ENCODE measurements at places on chromosomes 7 and 10.

GRCh38 chr7:117548035-117548434 is 68.2 kb downstream of the CFTR start:
- no peak for DNase-seq

GRCh38 chr10:5068274-5068984 is 25.8 kb upstream of the AKR1C3 start:
- DNase-seq: no peak

- no peak for DNase-seq
Measured at GRCh38 chr7:153030976-153031375, 271.4 kb downstream of the ACTR3B start.

DNA sequence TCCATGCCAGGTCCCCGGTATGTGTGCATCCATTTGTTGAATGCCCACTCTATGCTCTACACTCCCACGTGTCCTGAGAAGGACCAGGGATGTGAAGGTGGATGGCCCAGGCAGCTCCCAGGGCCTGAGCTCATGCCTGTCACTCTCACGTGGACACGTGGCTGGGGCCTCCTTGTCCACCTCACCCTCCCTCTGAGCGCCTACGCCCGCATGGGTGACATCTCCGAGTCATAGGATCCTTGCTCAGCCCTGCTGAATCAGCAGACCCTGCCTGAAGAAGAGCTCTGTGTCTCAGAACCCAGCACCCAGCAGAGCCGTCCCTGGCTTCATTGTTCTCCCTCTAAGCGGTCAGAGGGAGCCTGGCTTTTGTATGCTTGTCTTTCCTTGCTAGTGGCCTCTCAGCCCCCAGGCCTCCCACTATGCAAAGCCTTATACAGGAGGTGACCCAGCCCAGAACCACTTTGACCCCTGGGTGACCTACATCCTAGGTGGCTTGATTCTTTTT is 107.9 kb upstream of the PPIF start:
- no peak for DNase-seq

GRCh38 chr7:44324481-44325200 is 753 bp downstream of the CAMK2B start:
- DNase-seq: no peak

DNA sequence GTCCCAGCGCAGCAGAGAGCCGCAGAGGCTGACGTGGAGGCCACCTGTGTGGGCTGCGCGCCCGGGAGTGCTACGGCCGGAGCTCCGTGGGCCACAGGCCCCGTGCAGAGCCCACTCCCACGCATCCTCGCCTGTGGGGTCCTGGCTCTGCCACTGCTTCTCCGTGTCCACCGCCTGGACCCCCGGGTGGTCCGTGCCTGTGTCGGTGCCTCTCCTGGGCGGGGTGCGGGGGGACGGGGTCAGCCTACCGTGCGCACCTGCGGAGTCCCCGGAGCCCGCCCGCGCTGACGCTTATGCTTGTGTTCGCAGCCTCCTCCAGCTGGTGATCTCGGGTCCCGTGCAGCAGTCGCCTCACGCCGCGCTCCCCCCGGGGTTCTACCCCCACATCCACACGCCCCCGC is 7.8 kb upstream of the ZNF853 start:
- DNase-seq: no peak

DNA sequence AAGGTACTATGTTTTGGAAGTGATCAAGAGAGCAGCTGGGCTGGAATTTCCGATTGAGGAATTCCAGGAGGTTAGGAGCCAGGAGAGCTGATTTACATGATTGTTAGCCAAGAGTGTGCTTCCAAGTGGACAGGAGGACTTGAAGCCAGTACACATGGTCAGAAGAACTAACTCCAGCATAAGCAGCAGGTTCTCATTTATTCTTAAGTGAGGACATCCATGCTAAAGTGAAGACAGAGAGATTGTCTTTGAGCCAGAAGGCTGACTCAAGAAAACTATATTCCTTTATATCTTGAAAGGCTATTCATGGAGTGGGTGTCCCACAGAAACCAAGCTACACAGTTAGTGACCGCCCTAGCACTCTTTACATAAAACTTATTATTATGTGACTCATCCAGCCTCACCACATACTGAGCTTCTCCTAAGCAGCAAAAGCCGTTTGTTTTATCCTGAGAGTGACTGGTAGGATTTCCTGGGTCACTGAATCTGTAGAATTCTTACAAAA is 56.7 kb upstream of the SEMA3A start:
- DNase-seq: no peak

- DNase-seq: no peak
Measured at GRCh38 chr10:57825015-57825414, 442.7 kb downstream of the IPMK start.

DNA sequence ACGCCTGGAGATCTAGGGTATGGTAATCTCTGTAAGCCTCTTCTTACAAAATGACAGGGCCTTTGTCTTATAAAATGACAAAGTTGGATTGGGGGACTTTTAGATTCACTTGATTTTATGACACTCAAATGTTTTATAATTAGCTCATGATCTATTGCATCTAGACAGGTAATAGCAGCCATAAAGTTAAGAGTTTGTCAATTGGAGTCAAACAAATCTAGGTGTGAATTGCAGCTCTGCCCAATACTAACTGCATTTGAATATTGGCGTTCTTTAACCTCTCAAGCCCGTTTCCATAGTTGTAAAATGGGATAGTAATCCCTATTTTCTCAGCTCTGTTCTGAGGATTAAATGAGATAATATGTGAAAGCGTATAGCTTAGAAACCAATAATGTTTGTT is 14.1 kb upstream of the MRC1 start:
- no peak for DNase-seq

DNA sequence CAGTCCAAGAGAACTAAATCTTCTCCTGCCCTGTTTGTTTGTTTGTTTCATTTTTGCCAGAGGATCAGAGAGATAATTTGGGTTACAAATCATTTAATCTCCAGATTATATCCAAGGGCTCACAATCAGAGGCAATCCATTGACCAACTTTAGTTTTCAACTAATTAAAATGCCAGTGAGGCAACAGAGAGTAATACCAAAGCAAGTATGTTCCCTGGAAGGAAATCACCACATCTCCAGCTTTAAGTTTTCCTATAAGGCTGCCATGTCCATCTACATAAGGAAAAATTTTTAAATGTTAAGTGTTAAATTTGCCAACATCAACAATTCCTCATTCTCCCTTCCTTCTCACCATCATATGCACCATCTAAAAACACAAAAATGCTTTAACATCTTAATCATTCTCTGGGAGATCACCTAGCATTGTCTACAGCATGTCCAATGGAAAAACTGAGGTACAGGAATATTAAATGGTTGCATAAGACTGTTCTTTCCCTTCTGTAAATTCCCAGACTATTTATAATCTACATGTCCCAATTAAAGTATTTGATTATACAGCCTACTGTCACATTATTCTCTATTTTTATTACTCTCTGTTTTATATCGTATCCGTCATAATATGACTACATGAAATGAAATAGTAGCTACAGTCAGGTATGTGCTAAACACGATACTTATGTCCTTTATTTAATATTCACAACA is 14.1 kb downstream of the USP54 start:
- no peak for DNase-seq

- DNase-seq: no peak
Measured at GRCh38 chr10:91883549-91884444, 25.5 kb downstream of the FGFBP3 start.

DNA sequence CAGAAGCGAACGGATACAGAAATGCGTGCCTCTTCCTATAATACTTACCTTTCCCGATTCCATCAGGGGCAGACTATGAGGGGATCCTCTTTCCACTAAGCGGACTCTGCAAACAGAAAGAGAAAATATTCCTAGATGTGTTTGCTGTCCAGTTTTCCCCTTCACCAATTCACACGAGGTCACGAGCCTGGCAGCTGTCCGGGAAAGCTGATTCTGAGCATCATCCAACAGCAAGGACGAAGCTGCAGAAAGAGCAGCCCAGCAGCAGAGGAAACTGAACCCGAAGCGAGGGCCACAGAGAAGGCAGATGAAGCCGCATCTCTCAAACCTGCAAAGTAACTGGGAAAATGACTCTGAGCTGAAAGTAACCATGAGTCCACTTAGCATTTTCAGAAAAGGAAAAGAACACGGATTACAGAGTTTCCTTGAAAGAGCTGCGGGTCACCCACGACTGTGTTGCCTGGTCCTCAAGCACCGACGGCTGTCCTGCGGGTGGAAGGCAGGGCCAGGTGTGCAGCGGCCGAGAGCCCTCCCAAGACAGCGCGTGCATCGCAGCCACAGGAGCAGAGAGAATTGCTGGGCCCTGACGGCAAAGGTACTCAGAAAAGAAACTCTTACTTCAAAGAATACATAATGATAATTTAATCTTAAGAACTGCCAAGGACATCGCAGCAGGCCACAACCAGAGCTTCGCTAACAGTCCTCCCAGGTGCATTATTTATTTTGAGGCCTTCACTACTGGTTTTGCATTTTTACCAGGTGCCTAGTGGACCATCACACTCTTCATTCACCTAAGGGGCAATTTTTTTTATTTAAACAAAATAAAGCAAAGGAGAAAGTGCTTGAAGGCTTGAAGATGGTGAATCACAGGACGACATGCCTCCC is 153.3 kb downstream of the ZMYND11 start:
- no peak for DNase-seq

DNA sequence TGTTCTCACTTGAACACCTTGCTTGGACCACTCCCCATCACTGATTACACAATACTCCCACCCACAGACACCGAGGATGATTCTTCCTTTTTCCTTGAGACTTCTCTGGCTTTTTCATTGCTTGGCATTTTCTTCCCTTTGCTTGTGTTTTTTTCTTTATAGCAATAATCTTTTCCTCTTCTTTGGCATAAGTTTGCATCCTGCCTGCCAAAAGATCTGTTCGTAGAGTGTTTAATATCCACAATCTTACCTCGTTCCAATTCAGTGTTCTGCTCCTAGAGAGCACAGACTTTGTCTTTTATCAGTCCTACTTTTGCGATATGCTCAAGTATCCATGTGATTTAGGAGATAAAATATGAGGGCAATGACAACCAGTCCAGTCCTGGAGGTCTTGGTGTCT is 303.3 kb upstream of the CDC14C start:
- no peak for DNase-seq

DNA sequence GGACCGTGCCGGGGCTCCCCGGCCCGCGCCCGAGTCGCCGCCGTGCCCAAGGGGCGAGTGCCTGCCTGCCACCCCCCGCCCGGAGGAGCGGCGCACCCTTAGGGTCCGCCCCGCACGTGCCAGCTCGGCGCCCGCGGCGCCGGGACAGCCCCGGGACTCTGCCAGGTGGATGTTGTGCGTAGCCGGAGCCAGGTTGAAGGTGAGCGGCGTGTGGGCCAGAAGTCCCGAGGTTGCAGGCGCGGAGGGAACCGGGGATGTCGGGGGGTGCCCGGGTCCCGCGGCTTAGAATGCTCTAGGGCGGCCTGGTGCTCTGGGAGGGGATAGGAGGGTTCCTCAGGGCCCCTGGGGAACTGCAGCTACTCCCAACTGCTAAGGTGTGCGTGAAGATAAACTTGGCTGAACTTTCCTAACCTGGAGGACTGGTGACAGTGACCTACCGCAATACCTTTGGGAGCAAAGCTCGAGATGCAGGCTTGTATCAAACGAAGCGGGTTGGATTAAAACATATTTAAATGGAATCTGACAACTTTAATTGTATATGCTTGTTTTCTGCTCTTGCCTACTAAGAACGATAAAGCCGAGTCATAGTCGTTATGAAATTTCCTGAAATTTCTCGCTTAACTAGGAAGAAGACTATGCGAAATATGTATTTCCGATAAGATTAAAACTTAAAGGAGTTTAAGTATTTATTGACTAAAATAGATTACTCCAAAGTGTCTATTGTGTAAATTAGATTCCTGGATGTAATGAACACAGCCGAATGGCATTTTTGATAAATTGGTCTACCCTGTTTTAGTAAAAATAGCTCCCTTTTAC is at the start of gene CUX1:
Gene CUX1, plus strand, starts transcription at position 156 of the 816 bp plus-strand sequence. Its CDS starts 14 bp downstream, at position 170.
- DNase-seq: no peak

- DNase-seq: no peak
Measured at GRCh38 chr7:94069162-94069739, 65.1 kb upstream of the BET1 start.

- no peak for DNase-seq
Measured at GRCh38 chr7:96596120-96596826, 113.4 kb downstream of the SEM1 start.

DNA sequence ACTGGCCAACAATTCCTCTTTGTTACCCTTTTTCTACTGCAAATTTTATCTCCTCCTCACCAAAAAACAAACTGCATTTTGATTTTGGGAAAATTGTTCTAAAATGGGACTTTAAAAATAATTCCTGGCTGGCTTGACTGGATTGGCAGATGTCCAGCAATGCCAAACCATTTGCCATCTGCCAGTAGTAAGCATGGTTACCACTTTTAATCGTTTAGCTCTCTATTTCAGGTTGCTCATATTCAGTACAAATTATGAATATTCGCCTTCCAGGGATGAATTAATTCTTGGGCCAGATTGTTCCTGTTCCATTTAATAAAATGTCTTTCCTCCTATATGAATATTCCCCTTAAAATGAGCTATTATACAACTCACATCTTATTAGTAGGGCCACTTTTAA is 35.7 kb downstream of the SMNDC1 start:
- DNase-seq: no peak

DNA sequence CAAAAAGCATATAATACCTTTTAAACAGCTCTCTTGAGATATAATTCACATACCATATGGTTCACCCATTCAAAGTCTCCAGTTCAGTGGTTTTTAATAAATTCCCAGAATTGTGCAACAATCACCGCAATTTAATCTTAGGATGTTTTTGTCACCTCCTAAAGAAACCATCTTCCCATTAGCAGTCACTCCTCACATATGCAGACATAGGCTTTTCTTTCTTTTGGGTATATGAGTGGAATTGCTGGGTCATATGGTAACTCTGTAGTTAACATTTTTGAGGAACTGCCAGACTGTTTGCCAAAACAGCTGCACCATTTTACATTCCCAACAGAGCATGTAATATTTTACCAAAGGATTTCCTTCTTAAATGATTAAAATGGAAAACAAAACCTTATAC is 57.0 kb downstream of the CC2D2B start:
- no peak for DNase-seq

DNA sequence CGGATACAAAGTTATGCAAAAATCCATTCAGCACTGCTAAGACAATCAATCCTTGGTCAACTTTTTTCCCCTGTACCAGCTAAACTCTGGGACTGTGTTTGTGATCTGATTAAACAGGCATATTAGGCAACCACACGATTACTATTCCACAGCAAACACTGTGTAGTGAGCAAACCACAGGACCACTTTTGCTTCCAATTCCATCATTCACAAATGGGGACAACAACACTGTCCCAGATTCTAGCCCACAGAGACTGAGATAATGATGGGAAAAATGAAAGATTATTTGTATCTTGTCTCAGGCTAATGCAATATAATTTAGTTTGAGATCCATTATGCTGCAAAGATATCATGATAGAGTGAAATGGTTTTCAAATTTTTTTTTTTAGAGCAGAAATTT is 163.7 kb upstream of the AOAH start:
- no peak for DNase-seq

- DNase-seq: no peak
Measured at GRCh38 chr10:43700306-43700705, 51.6 kb upstream of the ZNF32 start.
